Activated naive CD8-positive, alpha-beta T cell treated with anti-CD3 and anti-CD28 coated beads for 36 hours (primary cell): ENCODE measurements at places on chromosomes 4 and X.

GRCh38 chrX:103831342-103831802 lies 685 bp downstream of the RAB9B start:
- DNase-seq: no peak

GRCh38 chrX:44747317-44747716 lies 96.5 kb upstream of the DUSP21 start:
- no peak for DNase-seq

- no peak for DNase-seq
These were observed 93.6 kb downstream of the DCTD start for GRCh38 chr4:182823576-182823975.

DNA sequence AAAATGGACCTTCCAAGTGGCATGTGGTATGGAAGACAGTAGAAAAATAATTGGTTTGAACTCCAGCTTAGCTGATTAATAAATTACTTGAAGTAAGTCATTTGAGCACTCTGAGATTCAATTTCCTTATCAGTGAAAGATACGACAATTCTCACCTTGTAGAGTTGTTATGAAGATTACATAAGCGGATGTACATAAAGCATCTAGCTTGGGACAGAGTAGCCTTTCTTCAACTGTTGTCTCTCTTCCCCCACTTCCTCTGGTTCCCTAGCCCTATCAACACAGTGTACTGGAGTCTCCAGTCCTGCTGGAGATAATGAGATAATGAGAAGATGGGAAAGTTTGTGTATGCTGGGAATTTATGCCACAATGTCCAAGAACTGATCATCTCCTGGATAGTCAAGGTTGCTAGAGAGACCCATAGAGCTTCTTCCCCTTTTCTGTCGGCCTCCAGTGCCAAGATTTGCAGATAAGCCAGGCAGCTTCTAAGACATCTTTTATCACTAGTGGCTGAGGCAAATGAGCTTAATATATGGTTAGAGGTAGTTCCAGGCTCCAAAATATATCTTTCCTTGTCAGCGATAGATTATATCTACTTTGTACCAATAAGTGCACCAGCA lies 33.9 kb downstream of the VSIG4 start:
- DNase-seq: no peak

- no peak for DNase-seq
These were observed 74.9 kb downstream of the PRRG1 start for GRCh38 chrX:37424000-37424429.

GRCh38 chr4:61332693-61333092 lies 132.6 kb downstream of the ADGRL3 start:
- no peak for DNase-seq

DNA sequence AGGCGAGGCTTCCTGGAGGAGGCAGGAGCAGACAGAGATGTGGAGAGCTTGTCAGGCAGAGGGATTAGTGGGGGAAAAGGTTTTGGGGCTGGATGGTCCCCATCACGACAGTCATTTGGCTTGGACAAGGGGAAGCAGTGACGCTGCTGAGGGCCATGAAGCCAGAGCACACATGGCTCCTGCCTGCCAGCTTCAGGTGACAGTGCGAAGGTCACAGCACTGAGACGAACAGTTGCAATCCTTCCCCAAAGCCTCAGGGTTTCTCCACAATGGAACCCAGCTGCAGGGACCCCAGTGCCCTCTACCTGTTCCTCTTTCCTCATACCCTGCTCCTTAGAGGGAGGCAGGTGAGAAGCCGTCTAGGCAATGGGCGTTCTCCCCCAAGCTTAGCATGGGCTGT lies 110.3 kb downstream of the DRD5 start:
- DNase-seq: no peak

- DNase-seq: no peak
These were observed 1283.8 kb upstream of the PABPC4L start for GRCh38 chr4:135485371-135485770.

- DNase-seq: no peak
These were observed 31.0 kb upstream of the SLC25A4 start for GRCh38 chr4:185112104-185112503.

- DNase-seq: no peak
These were observed 14.6 kb downstream of the GRXCR1 start for GRCh38 chr4:42906891-42907759.

DNA sequence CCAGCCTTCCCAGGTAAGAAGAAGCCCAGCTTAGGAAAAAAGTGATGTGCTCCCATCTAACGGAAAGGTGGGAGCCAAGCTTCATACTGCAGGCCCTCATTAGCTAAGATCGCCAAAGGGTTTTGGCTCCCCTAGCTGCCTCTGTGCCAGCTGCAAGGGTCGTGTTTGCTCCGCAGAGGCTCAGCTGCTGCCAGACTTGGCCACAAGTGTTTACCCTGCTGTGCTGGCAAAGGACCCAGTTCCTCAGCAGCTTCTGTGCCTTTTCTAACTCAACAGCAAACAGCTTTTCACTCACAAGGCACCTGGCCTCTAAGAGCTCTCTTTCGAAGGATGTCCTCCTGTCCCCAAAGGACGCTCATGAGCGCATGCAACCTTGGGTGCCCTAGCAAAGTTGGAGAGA lies 12.2 kb upstream of the VMA21 start:
- DNase-seq: no peak

GRCh38 chrX:17242470-17242869 lies 132.5 kb upstream of the NHS start:
- peak; percentile 3 for DNase-seq

- no peak for DNase-seq
These were observed 357.2 kb upstream of the GATB start for GRCh38 chr4:152117933-152118507.

GRCh38 chr4:140138428-140138827 lies 15.6 kb downstream of the MAML3 start:
- no peak for DNase-seq

- no peak for DNase-seq
These were observed 11.4 kb upstream of the KLHL5 start for GRCh38 chr4:39050590-39050989.

GRCh38 chr4:7780751-7781348 lies 158.8 kb downstream of the AFAP1 start:
- DNase-seq: no peak

GRCh38 chr4:148998719-148999118 lies 556.5 kb upstream of the NR3C2 start:
- no peak for DNase-seq

- DNase-seq: no peak
These were observed 6.5 kb upstream of the EXOSC9 start for GRCh38 chr4:121794505-121795188.

DNA sequence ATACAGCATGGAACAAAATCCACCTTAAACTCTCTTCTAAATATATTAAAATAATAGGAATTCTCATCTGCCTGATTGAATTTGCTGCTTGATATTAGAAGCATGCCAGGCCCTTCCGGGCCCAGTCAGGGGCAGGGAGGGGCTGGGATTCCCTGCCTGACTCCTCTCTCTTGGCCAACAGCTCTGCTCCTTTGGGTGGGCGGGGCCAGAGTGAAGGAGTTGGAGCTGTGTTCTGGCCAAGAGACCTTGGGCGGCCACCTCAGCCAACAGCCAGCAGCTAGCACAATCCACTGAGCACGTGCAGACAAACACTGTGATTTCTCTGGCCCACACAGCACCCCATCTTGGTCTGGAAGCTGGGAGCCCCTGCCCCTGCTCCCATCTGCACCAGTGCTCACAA lies 140.3 kb downstream of the PJA1 start:
- no peak for DNase-seq

DNA sequence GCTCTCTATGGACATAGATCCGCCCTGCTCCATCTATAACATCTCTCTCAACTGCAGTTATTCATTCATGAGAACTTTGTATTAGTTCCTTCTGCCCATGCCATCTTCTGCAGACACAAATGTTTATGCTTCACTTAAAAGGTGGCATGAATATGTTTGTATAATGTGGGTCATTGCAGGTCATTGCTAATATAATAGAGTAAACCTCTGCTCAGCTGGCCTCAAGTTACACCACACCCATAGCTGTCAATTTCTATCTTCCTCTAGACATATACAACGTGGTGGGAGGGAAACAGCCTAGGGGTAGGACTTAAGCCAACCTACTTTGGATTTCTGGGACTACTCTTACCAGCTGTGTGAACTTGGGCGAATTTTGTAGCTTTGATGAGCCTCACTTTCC lies 129.8 kb downstream of the ATXN3L start:
- DNase-seq: no peak
